Activated T-cell treated with anti-CD3 and anti-CD28 coated beads, Interleukin-2, amount 50 U/mL, for 72 hours (primary cell): ENCODE measurements at places on chromosomes 4 and X.

- DNase-seq = no peak
These were observed 46.2 kb downstream of the PCDH19 start for GRCh38 chrX:100363896-100364295.

DNA sequence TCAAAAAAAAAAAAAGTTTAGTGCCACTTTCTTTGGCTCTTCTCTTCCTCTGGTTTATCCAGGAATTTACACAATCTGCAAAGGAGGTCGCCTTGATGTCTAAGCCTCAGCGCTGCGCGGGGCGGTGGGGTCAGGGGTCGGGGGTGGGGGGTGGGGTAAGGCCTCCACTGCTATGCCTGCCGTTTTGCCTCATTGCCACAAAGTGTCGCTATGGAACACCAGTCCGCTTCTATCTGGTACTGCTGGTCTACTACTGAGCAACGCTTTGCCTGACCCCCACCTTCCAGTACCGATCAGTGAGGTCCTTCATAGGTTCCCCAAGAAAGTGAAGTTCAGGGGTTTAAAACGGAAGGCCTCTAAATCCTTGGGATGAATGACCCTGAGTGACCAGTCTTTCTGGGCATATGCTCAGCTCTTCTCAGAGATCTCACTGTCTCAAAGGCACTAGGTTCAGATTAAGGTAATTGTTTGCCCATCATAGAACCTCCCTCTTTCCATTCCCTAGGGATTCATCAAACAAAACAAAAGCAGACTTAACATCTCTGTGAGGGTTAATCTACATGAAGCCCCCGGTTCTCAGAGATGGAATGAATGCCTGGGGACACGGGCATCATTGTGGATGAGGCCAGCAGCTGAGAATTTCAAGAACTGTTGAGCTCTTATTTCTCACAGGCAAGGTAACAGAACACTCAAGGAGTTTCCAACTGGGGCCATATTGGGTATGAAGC is 16.9 kb upstream of the TSR2 start:
- no peak for DNase-seq

- peak; percentile 59 for DNase-seq
These were observed 877 bp downstream of the GPRASP1 start for GRCh38 chrX:102652031-102652688.

DNA sequence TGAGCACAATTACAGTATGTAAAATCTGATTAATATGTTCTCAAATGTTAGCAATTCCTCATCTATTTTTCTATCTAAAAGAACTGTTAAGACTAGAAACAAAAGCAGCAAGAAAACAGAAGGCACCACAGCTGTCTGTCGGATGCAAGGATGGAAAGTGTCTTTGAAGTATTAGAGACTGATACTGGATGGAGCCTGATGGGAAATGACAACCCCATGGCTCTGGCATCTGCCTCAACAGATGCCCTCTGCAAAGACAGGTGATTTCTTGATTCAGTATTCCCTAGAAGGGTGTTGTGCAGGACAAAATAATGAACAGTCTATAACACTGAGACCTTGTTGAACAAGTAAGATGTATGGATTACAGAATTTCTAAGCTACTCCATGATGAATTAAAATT is 19.7 kb downstream of the LRCH2 start:
- DNase-seq = no peak

DNA sequence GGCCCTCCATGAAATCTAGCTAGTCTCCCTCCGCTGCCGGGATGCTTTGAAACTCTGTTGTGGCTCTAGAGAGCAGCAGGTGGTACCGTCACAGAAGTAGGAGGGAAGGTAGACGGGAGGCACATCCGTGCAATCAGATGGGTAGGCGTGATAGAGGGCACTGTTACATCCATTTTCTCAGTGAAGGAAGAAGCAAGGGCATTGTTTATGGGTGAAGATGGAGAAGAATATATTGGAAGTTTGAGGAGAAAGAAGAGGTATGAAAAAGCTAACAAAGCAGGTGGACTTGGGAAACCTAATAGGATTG is 1.3 kb downstream of the ANAPC4 start:
- no peak for DNase-seq

DNA sequence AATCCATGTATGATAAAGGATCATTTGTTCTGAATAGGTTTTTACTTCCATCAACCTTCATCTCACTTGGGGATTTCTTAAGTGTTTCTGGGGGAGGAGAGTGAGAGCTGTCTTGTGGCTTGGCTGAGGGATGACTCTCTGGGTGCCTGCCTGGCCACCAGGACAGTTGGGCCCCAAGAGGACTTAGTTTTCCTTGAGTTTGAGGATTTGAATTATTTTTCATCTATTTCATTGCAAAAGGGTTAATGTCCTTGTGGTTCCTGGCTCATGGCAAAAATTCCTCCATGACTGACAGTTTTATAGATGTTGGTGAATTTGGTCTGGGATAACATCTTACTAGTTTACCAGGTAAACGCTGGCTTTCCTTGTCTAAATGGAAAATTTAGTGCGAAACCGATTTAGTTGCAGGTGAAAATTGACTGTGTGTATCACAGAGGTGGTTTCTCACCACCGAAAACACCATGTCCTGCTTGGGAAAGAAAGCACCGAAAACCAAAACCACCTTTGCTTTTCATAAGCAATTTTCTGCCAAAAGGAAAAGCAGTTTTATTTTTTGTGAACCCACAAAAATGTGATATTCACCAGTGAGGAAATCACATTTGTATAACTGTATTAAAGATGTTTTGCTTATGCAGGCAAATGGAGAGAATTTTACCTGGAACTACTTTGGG is 331.3 kb upstream of the SFRP2 start:
- no peak for DNase-seq

- DNase-seq = no peak
These were observed 24.3 kb upstream of the PGM2 start for GRCh38 chr4:37802068-37802666.

DNA sequence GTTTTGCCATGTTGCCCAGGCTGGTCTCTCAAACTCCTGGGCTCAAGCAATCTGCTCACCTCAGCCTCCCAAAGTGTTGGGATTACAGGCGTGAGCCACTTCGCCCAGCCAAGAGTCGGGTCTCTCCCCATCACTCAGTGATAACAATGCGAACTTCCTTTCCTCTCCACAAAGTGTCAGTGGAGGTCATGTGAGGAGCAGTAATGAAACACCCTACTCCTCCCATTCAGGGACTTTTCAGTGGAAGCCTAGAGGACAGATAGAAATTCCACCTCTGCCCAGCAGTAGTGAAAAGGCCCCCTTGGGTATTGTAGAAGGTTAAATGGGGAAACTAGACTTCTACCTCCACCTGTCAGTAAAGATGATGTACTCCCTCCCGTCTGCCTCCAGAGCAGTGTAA is 141.9 kb upstream of the STK26 start:
- no peak for DNase-seq
